Fibroblast of skin of right biceps (primary cell): ENCODE measurements at places on chromosomes 11 and 22.
A peak's percentile ranks its signal among the peaks of the same experiment; 100 is the strongest.

GRCh38 chr22:48926136-48926535 lies 901.5 kb downstream of the BRD1 start:
- no peak for DNase-seq

- DNase-seq: no peak
These were observed 161.5 kb upstream of the MTMR2 start for GRCh38 chr11:96085319-96085930.

DNA sequence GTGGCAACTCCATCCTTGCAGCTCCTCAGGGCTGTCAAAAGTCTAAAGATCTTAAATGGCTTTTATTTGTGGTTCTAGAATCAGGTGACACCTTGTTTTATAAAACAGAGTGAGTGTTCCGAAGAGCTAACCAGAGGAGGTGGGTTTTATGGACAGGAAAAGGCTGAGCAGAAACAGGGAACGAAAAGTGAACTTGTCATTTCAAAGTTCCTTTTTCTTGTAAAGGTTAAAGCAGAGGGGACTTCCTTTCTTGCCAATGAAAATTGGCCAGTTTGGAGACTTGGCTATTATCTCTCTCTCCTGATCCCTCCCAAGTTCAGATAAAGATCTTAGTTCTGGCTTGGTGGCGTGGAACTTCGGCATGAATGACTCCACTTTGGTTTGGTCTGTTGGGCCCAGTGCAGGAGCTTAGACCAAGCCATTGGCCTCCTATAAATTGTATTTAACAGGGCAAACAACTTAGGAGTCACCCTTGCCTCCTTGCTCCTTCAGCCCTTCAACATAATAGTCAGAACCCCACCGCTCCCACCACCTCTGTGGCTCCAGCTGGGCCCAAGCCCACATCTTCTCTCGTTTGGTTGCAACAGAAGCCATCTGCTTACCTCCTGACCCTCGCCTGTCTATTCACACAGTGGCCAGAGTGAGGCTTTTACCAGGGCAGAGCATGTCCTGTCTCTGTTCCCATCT lies 102.4 kb upstream of the THY1 start:
- DNase-seq: no peak

DNA sequence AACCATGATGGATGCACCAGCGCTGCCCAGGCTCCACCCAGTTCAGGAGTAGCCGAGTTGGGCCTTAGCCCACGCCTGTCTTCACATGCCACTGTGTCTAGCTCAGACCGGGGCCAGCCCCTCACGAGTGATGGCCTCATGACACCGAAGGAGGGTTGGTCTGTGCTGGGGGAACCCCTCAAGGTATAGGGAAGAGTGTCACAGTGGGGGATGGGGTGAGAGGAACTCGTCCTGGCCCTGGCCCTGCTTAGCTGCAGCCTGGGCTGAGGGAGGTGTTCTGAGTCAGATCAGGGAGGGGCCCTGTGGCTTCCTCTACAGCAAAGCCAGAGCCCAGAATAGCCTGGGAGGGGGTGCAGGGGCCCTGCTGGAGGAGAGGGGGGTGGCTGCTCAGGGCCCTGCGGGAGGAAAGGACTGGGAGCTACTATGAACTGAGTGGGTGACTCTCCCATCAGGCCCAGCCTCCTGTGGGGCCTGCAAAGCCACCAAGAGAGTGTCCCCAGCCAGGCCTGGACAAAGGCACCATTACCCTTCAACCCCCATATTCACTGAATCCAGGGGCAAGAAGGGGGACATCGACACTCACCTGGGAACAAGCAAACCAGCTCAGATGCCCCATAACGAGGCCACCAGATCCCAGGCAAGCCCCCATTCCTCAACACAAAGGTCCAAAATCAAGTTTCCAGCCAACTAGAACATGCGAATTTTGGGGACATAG lies 41.2 kb downstream of the IGLL5 start:
- DNase-seq: peak; percentile 79

- no peak for DNase-seq
These were observed 81.9 kb upstream of the PICALM start for GRCh38 chr11:86150847-86151173.

DNA sequence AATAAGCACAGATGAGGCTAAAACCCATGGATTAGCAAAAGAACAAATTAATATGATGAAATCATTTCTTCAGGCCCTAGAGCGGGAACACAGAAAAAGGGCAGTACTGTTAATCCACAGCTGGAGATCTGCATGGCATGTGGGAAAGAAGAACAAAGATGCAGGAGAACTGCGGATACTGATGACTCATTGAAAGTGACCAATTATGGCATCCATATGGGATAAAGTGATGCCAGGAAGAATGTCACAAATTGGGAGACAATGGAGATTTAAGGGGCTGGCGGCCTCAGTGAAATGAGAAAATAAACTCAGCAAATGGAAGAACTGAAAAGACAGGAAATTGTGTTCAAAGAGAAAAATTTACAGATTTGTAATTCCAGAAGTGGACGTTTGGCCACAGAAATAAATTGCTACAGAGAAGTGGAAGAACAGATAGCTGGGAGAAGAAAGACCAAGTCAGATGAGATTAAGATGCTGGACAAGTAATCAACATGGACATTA lies 39.4 kb downstream of the SIK3 start:
- DNase-seq: peak; percentile 72

DNA sequence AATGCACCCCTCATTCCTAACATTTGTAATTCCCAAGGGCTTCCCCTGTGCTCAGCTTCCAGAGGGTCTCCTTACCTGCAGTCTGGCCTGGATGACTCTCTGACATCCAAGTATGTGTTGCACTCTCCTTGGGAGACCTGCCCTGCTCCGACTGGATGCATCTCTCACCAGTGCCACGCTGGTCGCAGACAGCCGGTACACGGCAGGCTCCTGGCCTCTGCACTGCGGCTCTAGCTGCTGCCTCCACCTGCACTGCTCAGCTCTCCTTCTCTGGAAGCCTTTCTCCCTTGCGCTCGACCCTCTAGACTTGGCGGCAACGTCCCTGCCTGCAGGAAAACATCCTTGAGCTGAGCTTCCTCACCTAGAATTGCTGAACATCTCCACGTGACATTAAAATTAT lies 685.9 kb downstream of the BRD1 start:
- DNase-seq: no peak

GRCh38 chr11:76107971-76108370 lies 98.3 kb downstream of the WNT11 start:
- peak; percentile 68 for DNase-seq

- no peak for DNase-seq
These were observed 310.3 kb downstream of the NXPE2 start for GRCh38 chr11:114988644-114989043.

GRCh38 chr22:41565403-41566054 lies 4.7 kb downstream of the CSDC2 start:
- DNase-seq: peak; percentile 88

DNA sequence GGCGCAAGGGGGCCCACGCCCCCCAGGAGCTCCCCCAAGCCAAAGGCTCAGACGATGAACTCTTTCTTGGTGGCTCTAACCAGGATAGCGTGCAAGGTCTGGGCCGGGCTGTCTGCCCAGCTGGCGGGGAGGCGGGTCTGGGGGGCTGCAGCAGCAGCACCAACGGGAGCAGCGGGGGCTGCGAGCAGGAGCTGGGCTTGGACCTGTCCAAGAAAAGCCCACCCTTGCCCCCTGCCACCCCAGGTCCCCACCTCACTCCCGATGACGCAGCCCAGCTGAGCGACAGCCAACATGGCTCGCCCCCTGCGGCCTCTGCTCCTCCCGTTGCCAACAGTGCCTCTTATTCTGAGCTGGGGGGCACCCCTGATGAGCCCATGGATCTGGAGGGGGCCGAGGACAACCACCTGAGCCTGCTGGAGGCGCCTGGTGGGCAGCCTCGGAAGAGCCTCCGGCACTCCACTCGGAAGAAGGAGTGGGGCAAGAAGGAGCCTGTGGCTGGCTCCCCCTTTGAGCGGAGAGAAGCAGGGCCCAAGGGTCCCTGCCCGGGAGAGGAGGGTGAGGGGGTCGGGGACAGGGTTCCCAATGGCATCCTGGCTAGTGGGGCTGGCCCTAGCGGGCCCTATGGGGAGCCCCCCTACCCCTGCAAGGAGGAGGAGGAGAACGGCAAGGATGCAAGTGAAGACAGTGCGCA lies 21.6 kb upstream of the TMEM191C start:
- DNase-seq: no peak

- no peak for DNase-seq
These were observed 253.1 kb downstream of the CADM1 start for GRCh38 chr11:115251126-115251525.

DNA sequence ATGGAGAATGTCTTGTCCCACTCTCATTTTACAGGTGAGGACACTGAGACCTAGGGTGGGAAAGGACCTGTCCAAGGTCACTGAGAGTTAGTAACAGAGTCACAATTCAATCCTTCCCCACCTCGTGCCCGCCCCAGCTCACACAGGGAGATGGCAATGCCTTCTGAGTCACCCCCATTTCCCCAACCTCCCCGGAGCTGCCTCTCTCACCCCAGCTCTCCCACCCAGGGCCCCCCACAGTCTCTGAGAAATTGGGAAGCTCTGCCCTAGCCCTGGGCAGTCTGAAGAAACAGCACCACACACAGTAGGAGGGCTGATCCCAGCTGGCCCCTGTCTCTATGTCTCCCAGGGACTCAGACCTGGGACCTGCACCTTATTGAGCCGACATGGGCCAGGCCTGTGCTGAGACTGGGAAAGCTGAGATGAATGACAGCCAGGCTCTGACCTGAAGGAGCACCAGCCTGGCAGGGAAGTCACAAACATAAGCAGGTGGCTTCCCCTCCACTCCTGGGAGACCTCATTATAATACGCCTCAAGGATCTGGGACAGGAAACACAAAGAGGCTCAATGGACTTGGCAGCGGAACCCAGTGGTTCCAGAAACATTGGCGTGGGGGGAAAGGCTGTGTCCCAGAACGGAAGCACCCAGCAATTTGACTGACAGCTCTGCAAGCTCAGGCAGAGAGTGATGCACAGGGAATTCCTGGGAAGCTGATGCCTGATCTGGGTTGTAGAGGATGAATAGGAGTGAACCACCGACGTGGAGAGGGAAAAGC lies 51.0 kb downstream of the CD6 start:
- DNase-seq: no peak

DNA sequence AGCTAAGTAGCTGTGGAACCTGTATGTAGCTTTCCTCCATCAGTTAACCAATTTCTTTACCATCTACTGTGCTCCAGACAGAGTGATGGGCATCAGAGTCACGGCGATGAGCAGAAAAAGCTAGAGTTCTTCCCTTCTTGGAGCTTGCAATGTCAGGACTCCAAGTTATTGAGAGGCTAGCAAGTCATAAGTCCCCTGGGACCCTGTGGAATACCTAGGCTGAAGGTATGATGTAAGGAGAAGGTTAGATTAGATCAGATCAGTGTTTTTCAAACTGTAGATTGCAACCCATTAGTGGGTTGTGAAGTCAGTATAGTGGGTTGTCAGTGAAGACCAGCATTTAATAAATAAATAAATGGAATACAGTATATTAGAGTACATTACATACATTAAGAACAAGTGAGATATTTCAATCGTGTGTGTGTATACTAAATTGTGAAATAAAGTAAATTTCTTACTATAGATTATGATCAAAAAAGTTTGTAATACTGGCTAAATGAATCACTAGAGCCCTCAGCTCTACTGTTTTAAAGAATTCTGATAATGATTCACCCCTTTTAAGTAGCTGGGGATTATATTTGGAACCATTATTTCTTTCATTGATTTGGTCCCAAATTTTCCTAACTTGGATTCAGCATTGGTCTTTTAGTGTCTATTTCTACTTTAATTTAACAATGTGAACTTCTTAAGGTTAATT lies 52.3 kb downstream of the RASSF10 start:
- DNase-seq: peak; percentile 73

DNA sequence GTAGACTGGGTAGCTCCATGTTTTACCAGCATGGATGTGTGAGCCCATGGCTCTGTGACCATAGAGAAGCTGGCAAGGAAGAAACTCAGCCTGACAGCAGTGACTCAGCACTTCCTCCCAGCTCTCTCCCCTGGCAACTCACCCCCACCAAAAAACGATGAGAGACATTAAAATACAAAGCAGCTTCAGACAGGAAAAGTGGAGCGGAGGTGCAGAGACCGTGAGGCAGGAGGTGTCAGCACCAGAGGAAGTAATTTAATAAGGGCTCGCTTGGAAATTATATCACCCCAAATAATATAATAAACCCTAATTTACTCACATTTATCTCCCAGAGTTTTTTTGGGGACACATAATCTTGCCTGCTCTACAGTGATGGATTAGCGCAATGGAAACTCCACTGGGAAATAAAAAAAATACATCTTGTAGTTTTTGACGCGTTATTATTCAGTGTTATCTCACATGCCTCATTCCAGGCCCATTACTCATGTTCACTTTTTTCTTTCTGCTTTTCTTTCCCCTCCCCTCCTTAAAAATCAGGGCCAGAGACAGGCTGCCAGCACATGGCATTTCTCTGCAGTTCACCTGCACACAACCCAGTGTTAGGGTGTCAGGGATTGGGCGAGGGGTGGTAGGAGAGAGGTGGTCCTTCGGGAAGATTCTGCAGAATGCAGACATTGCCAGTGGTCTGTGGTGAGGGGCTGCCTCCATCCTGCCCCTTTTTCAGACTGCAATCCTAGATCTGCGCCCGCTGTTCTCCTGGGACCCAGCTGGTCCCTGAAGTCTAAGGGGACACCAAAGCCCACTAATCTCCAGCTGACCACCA lies 170.8 kb downstream of the BUD13 start:
- peak; percentile 42 for DNase-seq

DNA sequence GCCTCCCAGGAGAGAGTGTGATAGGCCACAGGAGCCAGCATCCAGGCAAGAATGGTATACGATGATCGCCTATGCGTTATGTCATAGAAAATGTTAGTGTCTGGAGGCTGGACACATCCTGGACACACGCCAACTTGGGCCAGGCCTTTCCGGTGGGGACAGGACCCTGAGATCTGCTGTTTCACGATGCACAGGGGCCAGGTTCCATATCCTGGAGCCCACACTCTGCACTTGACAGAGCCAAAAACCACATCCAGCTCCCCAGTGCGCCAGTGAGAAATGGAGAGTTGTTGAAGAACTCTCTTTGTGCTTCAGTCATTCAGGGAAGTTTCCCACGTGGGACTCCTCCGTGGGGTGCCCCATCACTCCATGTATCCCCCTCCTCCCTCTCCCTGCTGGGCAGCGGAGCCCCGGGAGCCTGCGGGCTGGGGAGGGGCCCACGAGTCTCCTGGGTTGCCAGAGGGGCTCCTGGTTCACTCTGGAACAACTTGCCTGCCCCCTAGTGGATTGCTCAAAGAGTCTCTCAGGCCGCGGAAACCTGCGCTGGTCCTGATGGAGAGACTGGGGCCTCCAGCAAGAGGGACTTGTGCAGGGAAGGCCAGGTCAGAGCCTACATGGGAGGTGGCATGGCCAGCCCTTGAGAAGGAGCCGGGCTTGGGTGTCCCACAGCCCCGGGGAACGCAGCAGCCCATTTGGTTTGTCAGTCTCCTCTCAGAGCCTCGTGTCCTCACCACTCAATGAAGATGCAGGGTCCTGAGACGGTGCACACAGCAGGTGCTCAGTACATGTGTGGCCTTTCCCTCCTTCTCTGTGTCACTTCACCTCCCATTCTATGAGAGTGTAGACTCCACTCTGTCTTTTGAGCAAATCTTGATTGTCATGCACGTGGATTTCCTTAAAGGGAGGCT lies 10.2 kb upstream of the LRRC32 start:
- peak; percentile 66 for DNase-seq

GRCh38 chr11:78290293-78291176 lies 101.8 kb downstream of the USP35 start:
- DNase-seq: peak; percentile 43
